ENCODE measurements at places on chromosomes 2 and 18. TPM values are rescaled to one million over a fixed set of nuclear protein-coding genes. Genes with fewer than 3 reads are reported as not detected.
A peak's percentile ranks its signal among the peaks of the same experiment; 100 is the strongest.

DNA sequence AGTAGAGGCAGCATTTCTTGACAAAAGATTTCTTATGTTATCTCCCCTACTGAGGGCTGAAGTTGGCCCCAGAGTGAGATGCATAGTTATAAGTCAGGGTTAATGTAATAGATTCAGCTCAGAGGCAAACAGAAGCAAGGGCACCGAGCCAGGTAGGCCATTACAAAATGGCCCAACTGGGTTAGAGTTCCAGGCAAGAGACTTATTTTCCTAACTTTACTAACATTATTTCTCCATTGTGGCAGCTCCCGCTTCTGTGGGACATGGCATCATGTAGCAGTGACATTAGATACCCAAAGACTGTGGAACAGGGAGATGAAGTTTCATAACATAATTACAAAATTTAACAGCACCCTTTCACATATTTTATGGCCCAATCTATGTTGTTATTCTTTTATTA, 27.1 kb downstream of the TSPYL6 start:
- DNase-seq, result peak; percentile 7

GRCh38 chr2:222284466-222284865, 14.3 kb downstream of the PAX3 start:
- DNase-seq, result no peak

GRCh38 chr2:62344472-62344871, 148.6 kb downstream of the B3GNT2 start:
- DNase-seq, result peak; percentile 56

DNA sequence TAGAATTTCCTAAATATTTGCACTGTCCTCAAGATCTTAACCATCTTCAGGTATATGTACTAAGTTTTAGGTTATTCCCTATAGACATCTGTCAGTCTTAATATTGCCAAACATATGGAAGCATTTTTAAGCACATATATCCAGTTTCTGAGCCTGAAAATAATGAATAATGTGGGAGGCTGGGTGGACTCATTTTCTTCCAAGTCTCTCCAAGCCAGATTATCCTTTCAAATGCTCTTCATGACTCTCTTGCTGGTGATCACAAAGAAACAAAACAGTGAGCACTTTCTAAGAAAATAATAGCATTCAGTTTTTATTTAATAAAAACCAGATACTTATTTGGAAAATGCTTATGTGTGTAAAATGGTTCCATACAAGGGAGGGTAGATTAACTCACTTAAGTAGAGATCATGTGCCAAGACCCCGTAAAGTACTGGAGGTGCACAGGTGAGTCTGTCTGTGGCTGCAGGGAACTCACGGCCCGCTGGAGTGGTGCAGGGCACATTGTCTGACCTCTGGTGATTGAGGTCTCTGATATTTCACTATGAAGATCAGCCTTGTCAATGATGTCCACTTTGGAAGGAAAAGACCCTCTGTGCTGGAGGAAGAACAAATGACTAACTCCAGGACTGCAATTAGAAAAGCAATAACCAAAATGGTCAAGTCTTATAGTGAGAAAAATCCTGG, 161.6 kb downstream of the TMEM18 start:
- no peak for DNase-seq

DNA sequence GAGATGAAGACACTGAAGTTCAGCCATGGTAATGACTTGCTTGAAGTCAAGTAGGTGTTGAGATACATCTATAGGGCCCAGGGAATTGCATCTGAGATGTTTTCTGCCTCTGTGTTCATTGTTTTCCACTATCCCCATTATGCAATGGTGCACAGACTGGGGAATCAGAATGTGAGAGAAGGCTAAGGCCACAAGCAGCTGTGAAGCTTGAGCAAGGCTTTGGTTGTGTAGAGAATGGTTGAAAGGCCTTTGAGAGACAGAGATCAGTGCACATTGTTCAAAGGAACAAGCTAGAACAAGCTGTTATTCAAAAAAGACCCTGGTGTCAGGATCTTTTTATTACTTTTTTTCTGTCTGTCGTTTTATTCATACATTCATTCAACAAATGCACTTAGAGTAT, 82.3 kb downstream of the MYO1B start:
- no peak for DNase-seq

GRCh38 chr2:74304332-74305148, 38.7 kb downstream of the SLC4A5 start:
- peak; percentile 51 for DNase-seq

- no peak for DNase-seq
Observed at GRCh38 chr2:141440072-141440635, 690.7 kb downstream of the LRP1B start.

DNA sequence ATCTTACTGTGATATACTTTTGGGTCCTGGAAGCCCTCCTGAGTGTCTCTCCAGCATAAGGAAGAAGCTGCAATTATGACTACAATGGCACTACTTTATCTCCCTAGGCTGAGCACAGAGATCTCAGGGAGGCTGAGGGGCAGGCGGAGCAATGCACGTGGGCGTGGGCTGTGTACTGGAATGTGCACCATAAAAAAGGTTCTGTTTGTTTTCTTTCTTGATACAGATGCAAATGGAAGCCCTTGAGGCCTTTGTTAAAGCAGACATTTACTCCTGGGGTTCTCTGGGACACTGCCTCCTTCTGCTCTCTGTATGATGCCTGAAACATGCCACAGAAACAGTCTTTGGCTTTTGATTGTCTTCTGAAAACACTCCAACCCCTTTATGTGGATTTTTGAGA, 79.1 kb upstream of the DLX2 start:
- DNase-seq, result no peak

DNA sequence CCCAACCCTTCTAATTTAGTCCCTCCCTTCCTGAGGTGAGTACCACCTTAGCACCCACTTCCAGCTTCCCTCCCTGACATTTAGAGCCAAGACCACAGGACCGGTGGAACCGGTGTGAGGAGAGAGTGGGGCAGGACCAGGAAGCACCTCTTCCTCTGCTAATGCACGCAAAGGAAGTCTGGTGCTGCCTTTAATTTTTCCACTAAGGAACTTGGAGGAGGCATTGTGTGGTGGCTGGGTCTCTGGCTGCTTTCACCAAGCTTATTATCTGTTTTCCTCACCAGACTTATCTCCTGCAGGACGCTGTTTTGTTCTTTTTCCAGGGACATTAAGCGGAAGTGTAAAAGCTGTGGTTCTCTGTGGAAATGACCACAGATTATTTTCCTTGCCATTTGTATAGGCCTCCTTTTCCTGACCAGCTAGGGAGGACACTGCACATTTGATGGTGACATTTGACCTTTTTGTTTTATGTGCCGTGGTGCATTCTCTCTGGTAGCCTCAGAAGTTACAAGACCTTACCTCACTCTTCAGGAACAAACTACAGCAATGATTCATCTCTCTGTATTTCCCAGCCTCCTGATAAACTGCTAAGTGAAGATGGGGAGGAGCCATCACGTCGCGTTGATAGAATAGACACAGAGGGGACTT, 39.8 kb upstream of the SPTBN1 start:
- DNase-seq, result peak; percentile 27

DNA sequence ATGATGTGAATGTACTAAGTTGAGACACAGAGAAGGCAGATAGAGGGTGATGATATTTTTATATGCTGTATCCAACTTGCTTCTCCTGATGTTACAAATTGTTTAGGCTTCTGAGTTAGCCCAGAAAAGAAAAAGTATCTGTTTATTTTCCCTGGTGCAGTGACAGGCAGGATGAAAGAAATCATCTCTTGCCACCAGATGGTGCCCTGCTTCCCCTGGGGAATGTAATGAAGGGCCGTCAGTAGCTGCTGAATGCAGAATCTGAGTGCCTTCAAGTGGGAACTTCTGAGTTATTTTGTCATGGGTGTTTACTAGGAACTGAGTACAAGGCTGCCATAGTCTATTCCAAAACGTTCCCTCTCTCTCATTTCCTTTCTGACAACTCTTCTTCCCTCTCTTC, 525.6 kb downstream of the MBD2 start:
- DNase-seq, result no peak

DNA sequence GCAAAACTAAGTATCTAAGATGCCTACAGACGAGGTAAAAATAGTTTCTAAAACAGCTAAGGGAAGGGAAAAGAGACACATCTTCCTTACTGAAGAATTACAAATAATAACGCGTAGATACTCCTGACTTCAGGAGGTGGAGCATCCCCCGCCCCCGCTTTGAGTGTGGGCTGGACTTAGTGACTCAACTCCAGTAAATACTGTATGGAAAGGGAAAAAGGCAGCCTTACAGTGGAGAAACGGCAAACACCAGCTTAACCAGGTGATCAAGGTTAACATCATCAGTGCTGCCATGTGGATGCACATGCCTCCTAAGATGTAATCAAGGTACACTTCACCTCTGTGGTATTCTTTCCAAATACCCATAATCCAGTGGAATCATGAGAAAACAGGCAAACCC, 47.9 kb downstream of the HADHB start:
- DNase-seq, result no peak

- DNase-seq, result peak; percentile 97
Observed at GRCh38 chr2:106269591-106270291, 75.6 kb upstream of the UXS1 start.

DNA sequence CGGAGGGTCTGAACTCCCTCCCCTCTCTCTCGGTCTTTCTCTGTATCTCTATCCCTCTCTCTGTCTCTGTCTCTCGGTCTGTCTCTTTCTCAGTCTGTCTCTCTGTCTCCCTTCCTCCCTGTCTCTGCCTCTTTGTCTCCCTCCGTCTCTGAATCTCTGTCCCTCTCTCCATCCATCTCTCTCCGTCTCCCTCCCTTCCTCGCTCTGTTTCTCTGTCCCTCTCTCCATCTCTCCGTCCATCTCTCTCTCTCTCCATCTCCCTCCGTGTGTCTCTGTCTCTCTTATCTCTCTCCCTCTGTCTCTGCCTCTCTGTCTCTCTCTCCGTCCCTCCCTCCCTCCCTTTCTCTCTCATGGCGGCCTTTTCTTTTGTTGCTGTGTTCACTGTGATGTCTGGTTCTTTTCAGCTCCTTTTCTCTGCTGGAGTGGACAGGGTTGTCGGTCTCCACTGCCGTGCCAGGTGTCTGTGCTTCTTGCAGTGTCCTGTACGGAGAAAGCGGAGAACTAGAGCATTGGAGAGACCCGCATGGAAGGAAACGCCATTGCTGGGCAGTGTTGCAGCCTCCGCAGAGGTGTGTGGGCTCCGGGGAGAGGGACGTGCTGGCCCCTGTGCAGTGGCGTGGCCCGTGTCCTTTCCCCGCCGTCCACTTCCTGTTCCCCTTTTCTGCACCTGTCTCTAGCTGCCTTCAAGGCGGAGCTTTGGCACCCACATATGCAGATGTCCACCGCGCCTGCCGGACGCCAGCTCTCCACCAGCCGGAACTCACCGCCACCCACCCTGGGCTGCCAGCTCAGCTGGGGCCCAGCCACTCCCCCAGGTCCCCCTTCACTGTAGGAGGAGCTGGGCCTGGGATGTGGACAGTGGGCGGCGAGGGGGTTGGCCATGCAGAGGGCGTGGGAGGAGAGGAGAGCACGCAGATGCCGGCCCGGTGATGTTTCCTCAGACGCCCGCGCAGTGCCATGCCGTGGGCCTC, 113.1 kb downstream of the NFATC1 start:
- peak; percentile 3 for DNase-seq

GRCh38 chr2:217339753-217340152, 479.9 kb upstream of the TNP1 start:
- DNase-seq, result no peak

GRCh38 chr18:11494107-11494506, 115.3 kb upstream of the SLC35G4 start:
- DNase-seq, result no peak

GRCh38 chr2:26710743-26711456, 18.4 kb downstream of the KCNK3 start:
- DNase-seq, result peak; percentile 86

DNA sequence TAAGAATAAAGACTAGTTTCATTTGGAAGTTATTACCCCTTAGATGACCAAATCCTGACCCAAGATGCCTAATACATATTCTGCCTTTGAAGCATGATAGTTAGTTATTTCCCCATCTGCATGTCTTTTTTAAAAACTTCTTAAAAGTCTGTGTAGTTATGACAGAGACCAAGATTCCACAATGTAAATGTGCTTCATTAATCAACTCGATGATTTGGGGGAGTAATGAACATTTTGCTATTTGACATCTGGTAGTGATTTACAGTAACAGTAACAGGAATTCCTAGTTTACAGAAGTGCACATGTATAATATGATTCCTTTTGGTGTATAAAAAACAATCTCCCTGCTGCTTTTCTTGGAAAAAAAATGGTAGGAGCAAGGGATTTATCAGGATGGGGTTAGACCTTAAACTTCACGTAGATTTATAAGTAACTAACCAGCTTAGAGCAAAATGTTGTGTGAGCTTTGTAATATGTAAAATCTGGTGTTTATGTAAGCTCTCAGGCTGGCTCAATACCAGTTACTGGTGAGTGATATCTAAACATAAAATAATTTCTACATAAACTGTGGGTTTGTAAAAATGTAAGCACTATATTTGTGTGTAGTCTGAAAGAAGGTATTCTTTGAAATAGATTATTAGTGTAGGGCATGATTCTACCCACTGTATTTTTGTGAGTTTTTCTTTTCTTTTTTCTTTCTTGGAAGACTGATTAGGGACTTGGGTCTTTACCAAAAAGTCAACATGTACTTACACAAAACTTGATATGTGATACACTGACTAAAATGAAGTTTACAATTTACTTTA, 641.6 kb downstream of the EPHA4 start:
- DNase-seq, result no peak

- no peak for DNase-seq
Observed at GRCh38 chr2:179454443-179455171, 190.0 kb upstream of the SESTD1 start.

- no peak for DNase-seq
Observed at GRCh38 chr2:230893338-230893737, 28.6 kb downstream of the ITM2C start.

GRCh38 chr2:75100011-75100800, 99.1 kb downstream of the TACR1 start:
- DNase-seq, result no peak

- no peak for DNase-seq
Observed at GRCh38 chr2:202387608-202388342, 11.6 kb downstream of the BMPR2 start.

- no peak for DNase-seq
Observed at GRCh38 chr18:62569081-62569655, 46.3 kb downstream of the ZCCHC2 start.

Gene CXCR1
- total RNA-seq, result 0.50 TPM

Gene PRKAG3
- not detected for total RNA-seq

Gene PAX8
- 1,791 TPM for total RNA-seq

Gene AGAP1
- total RNA-seq, result 23.4 TPM

Gene C2orf68
- total RNA-seq, result 24.5 TPM

Gene RFX8
- not detected for total RNA-seq

Gene PLGLB1
- total RNA-seq, result 10.0 TPM

Gene NEU2
- not detected for total RNA-seq

Gene AGXT
- total RNA-seq, result not detected

Gene IL1R2
- total RNA-seq, result 2.7 TPM

Gene TMEM185B
- 47.9 TPM for total RNA-seq

Gene TACR1
- 2.7 TPM for total RNA-seq

Gene SERPINB5
- not detected for total RNA-seq

All from thyroid gland (tissue), 4 donors.